ENCODE measurements at places on chromosomes 1 and 21.

DNA sequence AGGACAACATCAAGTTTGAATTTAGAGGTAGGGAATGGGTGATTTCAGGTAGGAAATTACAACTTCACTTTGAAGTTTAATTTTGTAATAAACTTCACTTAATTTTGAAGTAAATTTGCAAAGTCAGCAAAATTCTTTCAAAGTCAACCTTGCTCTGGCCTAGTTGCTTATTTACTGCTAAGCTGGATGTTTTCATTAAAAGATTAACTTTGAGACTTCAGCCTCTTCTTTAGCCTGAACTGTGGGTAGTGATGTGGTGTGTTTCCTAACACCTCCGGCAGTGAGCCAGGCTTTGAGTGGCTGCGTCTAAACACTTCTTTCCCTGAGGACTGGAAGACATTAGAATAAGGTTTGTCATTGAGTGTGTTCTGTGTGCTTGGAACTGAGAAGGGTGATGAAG is at the start of gene HAO2:
Gene HAO2 (plus strand): TSS at position 232 of the 400 bp plus-strand sequence. CDS start 12,301 bp downstream, outside the sequence.
- DNase-seq, result no peak

GRCh38 chr1:69163241-69163640 is 404.5 kb upstream of the LRRC7 start:
- DNase-seq, result no peak

- DNase-seq, result no peak
Measured at GRCh38 chr1:99965646-99966375, 4.0 kb upstream of the SLC35A3 start.

DNA sequence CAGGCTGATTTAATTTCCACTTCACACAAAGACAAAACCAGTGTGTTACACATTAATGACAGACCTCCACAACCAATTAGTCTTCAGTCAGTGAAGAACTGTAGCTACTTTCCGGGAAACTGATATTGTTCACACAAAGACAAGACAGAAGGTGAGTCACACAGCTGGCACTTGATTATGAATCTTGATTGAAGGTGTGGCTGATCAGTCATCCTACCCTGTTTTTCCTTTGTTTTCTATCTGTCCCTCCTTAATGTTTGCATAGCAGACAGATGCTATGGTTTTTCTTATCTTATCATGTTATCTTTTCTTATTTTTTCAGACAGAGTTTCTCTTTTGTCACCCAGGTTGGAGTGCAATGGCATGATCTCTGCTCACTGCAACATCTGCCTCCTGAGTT is 185.1 kb upstream of the GREM2 start:
- no peak for DNase-seq

GRCh38 chr1:218983848-218984247 is 189.8 kb upstream of the LYPLAL1 start:
- no peak for DNase-seq

GRCh38 chr1:242178924-242179708 is 180.2 kb upstream of the MAP1LC3C start:
- DNase-seq, result no peak

DNA sequence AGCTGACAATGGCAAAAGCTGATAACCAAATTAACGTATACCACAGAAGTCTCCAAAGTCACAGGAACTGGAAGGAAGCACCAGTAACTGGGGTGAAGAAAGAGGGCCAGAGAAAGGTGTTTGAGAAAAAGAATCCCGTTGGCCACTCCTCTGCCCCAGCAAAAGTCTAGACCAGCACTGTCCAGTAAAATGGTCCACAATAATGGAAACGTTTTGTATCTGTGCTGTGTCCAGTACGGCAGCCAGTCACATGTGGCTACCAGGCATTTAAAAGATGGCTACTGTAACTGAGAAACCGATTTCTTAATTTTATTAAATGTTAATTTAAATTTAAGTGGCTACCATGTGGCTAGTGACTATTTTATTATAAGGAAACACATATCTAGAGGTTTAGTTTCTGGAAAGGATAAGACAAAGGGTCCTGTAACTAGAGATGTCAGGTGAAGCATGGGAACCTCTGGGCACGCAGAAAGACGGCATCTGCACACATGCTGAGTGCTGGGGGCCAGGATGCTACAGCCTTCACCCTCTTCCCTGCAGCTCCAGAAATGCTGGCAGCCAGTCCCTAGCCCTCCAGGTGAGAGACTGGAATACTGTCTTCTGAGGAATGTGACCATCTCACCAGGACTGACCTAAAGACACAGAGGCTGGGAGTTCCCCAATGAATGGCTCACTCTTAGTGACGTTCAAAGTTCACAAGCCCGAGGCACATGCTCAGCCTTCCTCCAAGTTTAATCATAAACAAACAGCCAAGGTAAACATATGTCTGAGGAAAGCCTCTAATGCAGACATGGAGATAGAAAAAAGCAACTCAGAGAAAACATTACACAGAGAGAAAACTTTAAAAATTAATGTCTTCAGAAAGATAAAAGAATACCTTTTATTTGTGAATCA is 50.7 kb downstream of the JAK1 start:
- no peak for DNase-seq

DNA sequence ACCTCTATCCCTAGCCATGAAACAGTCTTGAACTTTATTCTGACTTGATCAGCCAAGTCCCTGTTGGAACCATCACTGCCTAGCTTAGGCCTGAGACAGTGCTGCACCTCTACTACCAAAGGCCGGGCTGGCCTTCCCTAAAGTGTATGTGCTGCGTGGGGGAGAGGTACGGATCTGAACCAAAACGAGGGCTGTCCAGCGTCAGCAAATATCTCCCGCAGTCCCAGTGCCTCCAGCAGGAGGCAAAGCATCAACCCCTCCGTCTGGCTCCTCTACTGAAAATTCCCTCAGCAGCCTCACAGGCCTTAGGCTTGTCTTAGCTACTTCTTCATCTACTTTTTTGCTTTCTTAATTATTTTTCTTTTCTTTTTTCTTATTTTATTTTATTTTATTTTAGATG is 33.3 kb upstream of the KIF26B start:
- no peak for DNase-seq

- no peak for DNase-seq
Measured at GRCh38 chr1:44272992-44273391, 59.7 kb downstream of the DMAP1 start.

DNA sequence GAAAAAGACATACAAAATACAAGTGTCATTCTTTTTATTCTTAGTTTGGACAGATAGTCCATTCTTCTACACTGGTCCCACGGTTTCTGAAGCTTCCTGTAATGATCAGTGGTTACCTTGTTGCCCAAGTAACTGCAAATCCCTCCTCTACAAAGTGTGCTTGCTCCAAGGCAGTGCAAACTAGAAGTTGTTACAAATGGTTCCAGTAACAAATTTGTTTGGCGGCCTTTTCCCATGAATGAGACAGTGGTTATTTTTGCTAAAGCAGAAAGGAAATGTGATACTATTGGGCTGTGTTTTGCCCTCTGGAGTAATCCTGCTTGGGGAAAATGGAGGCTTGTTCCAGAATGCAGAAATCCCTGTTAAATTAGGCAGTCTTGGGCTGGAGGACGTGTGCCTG is 8.9 kb downstream of the BACE2 start:
- no peak for DNase-seq

DNA sequence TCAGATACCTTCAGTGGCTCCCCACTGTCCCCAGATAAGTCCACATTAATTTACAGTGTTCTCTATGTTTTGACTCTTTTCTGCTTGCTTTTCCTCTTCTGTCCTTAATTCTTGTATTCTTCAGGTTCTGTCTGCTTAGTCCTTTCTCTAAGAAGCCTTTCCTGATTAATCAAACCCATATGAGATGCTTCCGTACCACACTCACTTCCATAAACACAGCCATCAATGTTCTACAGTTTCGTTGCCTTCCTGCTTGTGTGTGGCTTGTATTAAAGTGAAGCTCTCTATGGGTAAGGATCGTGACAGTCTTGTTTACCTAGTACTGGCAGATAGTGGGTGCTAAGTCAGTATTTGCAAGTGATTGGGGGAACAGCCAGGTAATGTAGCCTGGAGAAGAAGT is 75.9 kb downstream of the PRDM2 start:
- DNase-seq, result no peak

- DNase-seq, result no peak
Measured at GRCh38 chr1:228998179-228998578, 262.9 kb downstream of the RHOU start.

- DNase-seq, result no peak
Measured at GRCh38 chr1:168833362-168833761, 104.4 kb upstream of the DPT start.

- DNase-seq, result no peak
Measured at GRCh38 chr1:86826856-86827255, 87.1 kb downstream of the SELENOF start.

DNA sequence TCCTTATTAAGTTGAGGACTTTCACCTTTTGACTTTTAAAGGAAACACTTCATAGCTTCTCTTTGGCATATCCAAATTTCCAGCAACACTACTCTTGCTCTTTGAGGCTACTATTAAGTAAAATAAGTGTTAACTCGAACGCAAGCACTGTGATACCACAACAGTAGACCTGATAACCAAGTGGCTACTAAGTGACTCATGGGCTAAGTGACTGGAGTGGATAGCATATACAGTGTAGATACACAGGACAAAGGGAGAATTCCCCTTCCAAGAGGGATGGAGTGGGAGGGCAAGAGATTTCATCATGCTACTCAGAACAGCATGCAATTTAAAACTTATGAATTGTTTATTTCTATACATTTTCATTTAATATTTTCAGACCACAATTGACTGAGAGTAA is 9.8 kb upstream of the KCNA3 start:
- DNase-seq, result no peak

DNA sequence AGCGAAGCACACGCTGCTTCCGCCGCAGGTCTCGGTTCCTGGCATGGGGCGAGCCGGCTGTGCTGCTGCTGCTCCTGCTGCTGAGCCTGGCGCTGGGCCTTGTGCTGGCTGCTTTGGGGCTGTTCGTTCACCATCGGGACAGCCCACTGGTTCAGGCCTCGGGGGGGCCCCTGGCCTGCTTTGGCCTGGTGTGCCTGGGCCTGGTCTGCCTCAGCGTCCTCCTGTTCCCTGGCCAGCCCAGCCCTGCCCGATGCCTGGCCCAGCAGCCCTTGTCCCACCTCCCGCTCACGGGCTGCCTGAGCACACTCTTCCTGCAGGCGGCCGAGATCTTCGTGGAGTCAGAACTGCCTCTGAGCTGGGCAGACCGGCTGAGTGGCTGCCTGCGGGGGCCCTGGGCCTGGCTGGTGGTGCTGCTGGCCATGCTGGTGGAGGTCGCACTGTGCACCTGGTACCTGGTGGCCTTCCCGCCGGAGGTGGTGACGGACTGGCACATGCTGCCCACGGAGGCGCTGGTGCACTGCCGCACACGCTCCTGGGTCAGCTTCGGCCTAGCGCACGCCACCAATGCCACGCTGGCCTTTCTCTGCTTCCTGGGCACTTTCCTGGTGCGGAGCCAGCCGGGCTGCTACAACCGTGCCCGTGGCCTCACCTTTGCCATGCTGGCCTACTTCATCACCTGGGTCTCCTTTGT is 2.6 kb downstream of the TAS1R3 start:
- DNase-seq, result no peak

DNA sequence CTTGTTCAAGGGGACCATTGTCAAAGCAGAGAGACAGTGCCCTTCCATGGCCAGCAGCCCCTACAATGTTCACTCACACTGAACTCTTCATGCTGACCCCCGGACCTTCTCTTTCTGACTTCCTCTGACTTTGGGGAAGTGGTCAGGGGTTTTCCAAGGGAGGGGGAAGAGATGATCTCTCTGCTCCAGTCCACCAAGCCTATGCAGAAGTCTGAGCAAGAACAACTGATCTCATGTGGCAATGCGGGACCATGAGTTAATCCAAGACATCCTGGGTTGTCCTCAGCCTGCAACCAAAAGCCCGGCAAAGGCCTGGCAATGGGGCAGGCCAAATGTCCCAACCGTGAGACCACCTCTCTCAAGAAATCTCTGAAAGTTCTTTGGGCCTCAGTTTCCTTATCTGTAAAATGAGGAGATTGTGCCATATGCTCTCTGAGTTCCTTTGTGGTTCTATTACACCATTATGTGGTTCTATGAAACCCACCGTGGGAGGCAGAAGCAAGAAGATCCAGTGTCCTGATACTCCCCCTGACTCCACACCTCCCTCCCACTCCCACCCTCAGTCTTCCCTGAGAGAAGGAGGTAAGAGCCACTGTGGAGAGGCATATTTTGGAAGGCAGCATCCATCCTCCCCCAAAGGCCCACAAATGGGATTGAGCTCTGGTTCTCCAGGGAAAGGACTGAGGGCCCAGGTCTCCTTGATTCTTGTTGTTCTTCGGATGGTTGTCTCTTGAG is 11.8 kb upstream of the ARHGEF2 start:
- DNase-seq, result no peak

DNA sequence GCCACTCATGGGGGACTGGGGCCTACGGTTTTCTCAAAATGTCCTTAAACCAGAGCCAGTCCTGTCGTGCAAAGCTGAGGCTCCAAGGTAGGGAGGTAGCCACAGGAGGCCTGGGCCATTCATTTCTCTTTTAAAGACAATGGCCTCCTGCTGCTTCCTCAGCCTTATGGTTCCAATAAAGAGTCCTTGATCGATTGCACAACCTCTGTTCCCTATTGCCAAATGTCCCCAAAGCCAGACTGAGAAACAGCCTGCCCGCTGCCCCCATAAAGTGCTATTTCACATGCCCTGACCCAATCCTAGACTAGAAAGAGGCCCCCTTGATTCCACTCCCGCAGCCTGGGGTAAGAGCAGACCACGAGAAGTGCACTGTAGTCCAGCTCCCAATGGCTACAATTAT is 166.7 kb downstream of the CLIC6 start:
- DNase-seq, result no peak

GRCh38 chr1:222028116-222028515 is 286.2 kb upstream of the DUSP10 start:
- DNase-seq, result no peak

- DNase-seq, result no peak
Measured at GRCh38 chr1:230212405-230212936, 145.4 kb downstream of the GALNT2 start.

GRCh38 chr1:178055779-178056471 is 38.0 kb upstream of the RASAL2 start:
- DNase-seq, result no peak

- DNase-seq, result peak; percentile 39
Measured at GRCh38 chr1:150009604-150010392, 728 bp downstream of the OTUD7B start.

DNA sequence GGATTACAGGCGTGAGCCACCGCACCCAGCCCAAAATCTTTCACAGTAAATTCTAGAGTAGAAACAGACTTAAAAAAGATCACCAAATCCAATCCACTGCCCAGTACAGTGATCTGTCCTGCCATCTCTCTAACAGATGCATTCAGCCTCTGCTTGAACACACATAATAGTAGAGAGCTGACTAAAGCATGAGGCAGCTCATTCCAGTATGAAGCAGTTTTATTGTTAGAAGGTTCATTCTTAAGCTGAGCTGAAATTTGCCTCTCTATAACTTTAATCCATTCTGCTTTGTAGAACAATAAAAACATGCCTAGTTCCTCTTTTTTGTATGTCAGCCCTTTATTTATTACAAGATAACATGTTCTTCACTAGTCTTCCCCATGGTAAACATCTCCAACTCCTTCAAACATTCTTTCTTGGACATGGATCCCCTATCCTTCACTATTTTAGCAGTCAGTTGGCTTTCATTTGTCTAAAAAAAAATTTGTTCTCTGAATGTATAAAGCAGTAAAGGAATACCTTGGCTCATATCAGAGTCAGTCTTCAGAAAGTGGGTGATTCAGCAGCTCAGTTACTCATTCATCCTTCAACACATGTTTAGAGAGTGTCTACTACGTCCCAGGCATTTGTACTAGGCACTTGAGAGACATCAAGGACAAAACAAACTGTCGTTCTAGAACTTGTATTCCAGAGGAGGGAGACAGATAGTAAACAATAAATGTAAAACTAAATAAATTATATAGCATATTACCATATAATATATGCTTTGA is 10.7 kb upstream of the PTBP2 start:
- no peak for DNase-seq

Data from activated CD4-positive, alpha-beta T cell treated with anti-CD3 and anti-CD28 coated beads, Interleukin-2, amount 50 U/mL, for 1 hour (primary cell).